ENCODE measurements at places on chromosomes 11 and 22. TPM values are rescaled to one million over a fixed set of nuclear protein-coding genes. Genes with fewer than 3 reads are reported as not detected.
A peak's percentile ranks its signal among the peaks of the same experiment; 100 is the strongest.

Gene SYT12
- total RNA-seq: not detected

GRCh38 chr11:114077482-114078305 lies 18.2 kb downstream of the ZBTB16 start:
- no peak for DNase-seq

GRCh38 chr11:76329084-76329648 lies 51.8 kb downstream of the THAP12 start:
- DNase-seq: peak; percentile 90

- DNase-seq: no peak
Measured at GRCh38 chr22:31915586-31915985, 28.7 kb upstream of the YWHAH start.

Gene GUCD1
- total RNA-seq: 125 TPM

- DNase-seq: no peak
Measured at GRCh38 chr11:117972629-117973502, 13.3 kb upstream of the IL10RA start.

Gene MOGAT2
- 27.8 TPM for total RNA-seq

DNA sequence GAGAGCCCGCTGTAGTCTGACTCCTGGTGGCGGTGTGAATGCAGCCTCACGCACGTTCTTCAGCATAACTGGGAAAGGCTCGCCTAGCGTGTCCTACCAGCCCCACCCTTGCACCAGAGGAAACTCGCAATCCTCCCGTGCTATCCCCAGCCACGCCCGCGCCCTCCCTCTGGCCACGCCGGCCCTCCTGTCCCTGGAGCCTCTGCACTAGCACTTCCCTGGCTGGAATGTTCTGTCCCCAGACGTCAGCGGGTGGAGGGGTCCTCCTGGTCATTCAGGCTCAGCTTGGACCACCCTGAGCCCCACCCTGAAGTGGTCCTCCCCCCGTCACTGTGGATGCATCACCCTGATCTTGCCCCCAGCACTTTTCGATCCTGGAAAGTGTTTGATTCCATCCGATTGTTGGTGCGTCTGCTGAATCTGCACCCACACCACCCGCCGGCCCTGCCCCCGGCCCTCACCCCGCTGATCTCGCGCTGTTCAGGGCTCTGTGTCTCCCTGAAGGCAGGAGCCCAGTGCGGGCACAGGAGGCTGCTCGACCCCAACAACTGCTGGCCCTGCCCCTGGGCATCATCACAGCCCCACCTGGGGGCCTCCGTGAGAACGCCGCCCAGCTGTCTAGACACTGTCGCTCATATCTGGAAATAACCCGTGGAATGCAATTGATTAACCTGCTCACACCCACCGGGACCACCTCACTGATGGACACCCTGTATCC lies 437.0 kb downstream of the TBC1D22A start:
- DNase-seq: no peak
